B cell (primary cell): ENCODE measurements at places on chromosomes 5 and 9. TPM values are rescaled to one million over a fixed set of nuclear protein-coding genes. Genes with fewer than 3 reads are reported as not detected.

The TMEM174 gene
- total RNA-seq = not detected in 2 replicates

The IL7R gene
- 1.4 and 2.4 TPM in 2 replicates for total RNA-seq

The TEX48 gene
- not detected in 2 replicates for total RNA-seq

The APBA1 gene
- total RNA-seq = 0.05 and 0.34 TPM in 2 replicates

The IL13 gene
- total RNA-seq = 0.42 TPM in 1 of 2 replicates, not detected in the other

GRCh38 chr5:80191991-80192398 is 63.9 kb downstream of the SERINC5 start:
- no peak for DNase-seq

- DNase-seq = no peak
Observed at GRCh38 chr5:128750155-128750554, 212.1 kb upstream of the FBN2 start.

DNA sequence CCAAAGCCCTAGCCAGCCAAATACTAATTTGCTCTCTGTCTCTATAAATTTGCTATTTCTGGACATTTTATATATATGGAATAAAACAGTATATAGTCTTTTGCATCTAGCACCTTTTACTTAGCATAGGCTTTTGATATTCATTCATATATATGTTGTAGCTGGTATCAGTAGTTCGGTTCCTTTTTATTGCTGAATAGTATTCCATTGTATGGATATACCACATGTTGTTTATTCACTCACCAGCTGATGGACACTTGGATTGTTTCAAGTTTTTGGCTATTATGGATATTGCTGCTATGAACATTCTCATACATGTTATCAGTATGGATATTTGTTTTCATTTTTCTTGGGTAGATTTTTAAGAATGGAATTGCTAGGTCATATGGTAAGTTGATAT is 23.8 kb upstream of the KIAA1958 start:
- no peak for DNase-seq

DNA sequence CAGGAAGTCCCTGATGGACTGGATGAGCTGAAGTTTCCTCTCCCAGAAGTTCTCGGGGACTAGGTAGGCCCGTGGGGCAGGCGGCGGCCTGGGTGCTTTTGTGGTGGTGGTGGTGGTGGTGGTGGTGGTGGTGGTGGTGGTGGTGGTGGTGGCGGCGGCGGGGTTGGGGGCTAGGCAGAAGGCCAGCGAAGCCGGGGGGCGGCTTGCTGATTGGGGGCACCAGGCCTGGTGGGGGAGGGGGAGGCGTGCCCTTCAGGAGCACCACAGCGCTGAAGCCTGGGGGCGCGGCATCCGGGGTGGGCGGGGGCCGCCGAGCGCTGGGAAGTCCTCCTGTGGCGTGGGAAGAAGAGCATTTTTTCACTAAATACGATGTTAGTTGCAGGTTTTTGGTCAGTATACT is 26.9 kb downstream of the SPATA31C1 start:
- DNase-seq = no peak

GRCh38 chr5:73528248-73528647 is 30.0 kb downstream of the BTF3 start:
- DNase-seq = no peak

DNA sequence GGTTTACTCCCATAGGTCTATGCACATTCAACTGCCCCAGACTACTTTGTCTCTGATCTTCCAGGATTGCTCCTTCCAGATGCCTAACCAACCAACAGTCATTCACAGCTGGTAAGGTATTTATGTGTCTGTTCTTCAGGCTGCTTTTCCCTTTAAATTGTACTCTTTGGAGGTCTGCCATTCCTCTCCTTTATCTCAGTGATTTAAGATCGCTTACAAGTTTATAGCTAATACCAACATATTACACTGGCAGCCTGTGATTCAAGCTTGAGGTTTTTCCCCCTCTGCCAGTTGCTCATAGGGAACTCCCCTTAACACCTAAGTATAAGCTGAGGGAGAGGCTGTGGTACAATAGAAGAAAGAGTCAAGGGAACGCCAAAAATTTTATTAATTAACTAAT is 711.7 kb upstream of the EDIL3 start:
- no peak for DNase-seq

DNA sequence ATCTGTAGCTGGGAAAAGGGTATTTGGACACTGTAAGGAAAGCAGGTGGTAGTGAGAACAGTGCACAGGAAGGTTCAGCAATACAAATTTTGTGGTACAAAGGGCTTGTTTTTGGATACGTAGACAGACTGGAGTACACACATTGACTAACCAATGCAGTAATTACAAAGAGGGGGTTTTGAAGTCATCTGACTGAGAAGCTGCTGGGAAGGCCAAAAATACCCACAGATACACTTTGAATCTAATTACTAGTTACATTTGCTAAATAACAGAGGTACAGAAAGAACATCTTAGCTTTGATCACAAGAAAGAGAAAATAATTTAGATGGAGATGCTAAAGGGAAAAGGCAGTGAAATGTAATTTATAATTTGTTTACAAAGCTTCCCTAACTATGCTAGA is 45.9 kb downstream of the PKD2L2 start:
- DNase-seq = peak; percentile 9

GRCh38 chr9:4137234-4137633 is 162.6 kb downstream of the GLIS3 start:
- no peak for DNase-seq

- no peak for DNase-seq
Observed at GRCh38 chr9:135340726-135341475, 138.7 kb upstream of the PPP1R26 start.

- no peak for DNase-seq
Observed at GRCh38 chr5:132150565-132150964, 77.0 kb downstream of the CSF2 start.

DNA sequence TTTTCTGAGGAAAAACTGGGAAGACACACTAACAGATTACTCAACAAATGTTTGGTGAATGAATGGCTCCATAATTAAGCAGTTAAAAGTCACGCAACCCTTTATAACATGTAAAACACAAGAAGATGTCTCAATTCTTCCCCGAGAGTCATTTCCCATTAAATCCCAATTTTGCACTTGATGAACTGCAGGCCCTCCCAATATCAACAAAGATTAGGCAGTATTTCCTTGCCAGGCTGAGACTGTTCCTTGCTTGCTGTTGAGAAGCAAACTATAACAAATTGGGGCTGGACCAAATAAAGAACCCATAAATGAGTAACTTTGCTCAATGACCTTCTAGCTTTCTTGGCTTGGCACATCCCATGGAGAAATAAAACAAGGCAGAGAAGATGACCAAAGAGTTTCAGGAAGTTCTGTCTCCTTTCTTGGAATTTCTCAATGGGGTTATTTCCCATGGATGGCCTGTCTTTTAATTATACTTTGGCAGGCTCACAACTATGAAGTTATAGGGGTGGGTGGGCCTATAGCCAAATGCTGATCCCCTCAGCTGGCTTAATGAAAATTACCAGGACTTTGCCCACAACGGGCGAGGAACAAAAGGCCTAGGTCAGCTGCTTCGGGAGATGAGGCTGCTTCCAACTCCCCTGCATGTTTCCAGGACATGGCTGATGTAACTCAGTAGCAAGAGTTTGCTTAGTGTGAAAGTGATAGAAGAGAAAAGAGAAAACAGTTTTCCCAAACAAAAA is 243.1 kb upstream of the RFX3 start:
- DNase-seq = no peak

DNA sequence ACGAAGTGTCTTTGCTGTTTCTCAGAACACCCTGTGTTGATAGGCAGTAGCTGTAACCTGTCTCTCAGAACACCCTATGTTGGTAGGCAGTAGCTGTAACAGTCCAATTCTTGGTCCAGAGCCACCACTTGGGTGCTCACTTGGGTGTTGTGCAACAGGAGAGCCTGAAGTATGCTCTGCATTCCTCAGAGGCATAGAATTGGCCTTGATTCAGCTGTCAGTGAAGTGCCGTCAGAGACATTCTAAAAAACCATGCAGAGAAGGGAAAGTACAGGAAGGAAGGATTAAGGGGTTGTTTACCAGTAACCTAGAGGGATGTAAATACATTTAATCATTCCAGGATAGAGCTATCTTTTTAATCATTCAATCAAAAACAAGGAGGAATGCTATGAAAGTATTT is 231.2 kb downstream of the ARRDC3 start:
- no peak for DNase-seq

DNA sequence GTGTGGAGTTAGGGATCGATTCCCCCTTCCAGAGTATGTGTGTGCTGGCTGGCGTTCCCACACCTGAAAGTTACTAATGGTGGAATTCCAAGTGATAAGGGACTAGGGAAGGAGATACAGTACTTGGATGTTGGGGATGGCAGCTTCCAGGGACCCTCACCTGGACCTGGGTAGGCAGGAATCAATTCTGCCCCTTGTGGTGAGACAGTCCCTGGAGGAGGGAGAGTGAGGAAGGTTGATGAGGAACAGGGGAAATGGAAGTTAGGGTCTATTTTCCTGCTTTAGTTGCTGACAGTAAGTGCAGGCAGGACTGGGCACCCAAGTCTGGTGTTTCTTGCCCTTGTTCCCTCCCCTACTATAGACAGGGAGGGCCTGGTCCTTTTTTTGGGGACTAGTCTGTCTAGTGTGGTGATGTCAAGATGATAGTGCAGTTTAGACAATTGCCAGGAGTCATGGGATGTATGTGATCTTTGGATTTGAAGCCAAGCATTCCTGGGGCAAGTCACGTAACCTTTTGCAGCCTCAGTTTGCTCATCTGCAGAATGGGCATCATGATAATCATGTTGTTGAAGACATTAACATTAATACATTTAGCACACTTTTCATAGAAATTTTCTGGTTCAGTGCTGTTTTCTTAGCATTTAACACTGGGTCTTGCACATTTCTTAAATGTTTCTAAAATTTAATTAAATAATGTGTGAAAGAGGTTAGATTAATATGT is 51.7 kb downstream of the DAB2IP start:
- no peak for DNase-seq

GRCh38 chr9:136347472-136348256 is 15.9 kb downstream of the DNLZ start:
- no peak for DNase-seq

GRCh38 chr9:134995792-134996120 is 78.0 kb upstream of the FCN1 start:
- DNase-seq = no peak

- DNase-seq = no peak
Observed at GRCh38 chr9:134669399-134669955, 27.9 kb downstream of the COL5A1 start.
